ENCODE measurements at places on chromosomes 1 and 21. TPM values are rescaled to one million over a fixed set of nuclear protein-coding genes. Genes with fewer than 3 reads are reported as not detected.

SPRTN gene
- 18.9 TPM for total RNA-seq

FAM163A gene
- total RNA-seq = not detected

ADORA3 gene
- total RNA-seq = not detected

ITLN2 gene
- not detected for total RNA-seq

TMEM183A gene
- total RNA-seq = 62.5 TPM

LCE1F gene
- total RNA-seq = not detected

MPZ gene
- total RNA-seq = 6.6 TPM

NKAIN1 gene
- not detected for total RNA-seq

FALEC gene
- total RNA-seq = 1.1 TPM

GJA5 gene
- total RNA-seq = not detected

LDLRAD1 gene
- total RNA-seq = not detected

SMCP gene
- total RNA-seq = not detected

ATP1A4 gene
- not detected for total RNA-seq

CD5L gene
- 0.20 TPM for total RNA-seq

IPO9 gene
- 45.7 TPM for total RNA-seq

MPC2 gene
- 28.6 TPM for total RNA-seq

OR2L13 gene
- not detected for total RNA-seq

KCNE2 gene
- not detected for total RNA-seq

F5 gene
- total RNA-seq = 0.67 TPM

MAP10 gene
- total RNA-seq = 3.0 TPM

ADAM15 gene
- 13.7 TPM for total RNA-seq

GNAT2 gene
- 0.71 TPM for total RNA-seq

VTCN1 gene
- total RNA-seq = not detected

SFT2D2 gene
- total RNA-seq = 62.7 TPM

CYP4A11 gene
- not detected for total RNA-seq

TRNP1 gene
- 0.24 TPM for total RNA-seq

NPR1 gene
- total RNA-seq = 0.59 TPM

GPR25 gene
- total RNA-seq = 0.86 TPM

SLC5A9 gene
- not detected for total RNA-seq
